ENCODE measurements at places on chromosomes 16 and 17.

DNA sequence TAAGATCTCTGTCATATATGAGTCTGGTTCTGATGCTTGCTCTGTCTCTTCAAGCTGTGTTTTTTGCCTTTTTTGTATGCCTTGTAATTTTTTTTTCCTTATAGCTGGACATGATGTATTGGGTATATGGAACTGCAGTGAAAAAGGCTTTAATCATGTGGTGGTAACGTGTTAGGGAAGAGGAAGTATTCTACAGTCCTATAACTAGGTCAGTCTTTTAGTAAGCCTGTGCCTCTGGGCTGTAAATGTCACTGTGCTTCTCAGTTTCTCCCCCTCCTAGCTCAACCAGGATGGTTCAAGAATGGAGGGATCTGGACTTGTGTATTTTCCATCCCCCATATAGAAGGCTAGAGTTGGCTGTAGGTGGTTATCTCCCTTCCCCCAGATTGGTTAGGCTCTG lies 202.3 kb upstream of the AXIN2 start:
- DNase-seq, result no peak

- DNase-seq, result no peak
These were observed 858 bp upstream of the ASPSCR1 start for GRCh38 chr17:81976332-81977210.

DNA sequence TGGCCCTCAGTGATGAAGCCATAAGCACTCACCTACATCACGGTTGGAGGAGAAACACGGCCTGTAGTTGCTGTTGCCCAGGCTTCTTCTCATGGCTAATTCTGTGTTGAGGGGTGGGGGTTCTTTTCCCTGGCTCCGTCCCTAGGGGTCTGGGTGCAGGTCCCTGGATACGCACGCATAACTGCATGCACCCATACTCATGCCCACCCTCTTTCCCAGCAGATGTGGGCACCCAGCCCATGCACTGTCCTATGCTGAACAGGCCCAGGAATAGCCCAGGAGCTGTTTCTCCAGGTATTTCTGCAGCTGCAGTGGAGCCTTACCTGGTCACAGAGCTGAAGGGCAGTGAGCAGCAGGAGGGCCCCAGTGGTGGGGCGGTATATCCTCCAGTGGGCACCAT lies 18.1 kb downstream of the ST6GALNAC1 start:
- no peak for DNase-seq

GRCh38 chr16:30084816-30085159 lies 6.9 kb downstream of the TBX6 start:
- no peak for DNase-seq
